ENCODE measurements at places on chromosomes 2 and 18.

DNA sequence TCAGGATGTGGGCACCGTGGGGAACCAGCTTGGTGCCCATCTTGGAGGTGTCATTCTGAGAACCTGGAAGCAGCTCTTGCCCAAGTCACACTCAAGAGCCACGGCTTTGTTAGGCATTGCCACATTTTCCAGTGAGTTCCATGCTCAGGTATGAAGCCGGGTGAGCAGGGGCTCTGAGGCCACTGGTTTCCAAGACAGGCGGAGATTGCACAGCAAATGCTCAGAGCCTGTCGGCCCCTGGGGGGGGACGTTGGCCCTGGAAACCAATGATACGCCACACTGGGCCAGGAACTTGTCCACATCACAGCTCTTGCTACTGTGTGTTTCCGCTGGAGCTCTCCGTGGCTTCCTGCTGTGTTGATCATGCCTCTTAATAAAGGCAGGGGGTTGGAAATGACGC lies 52.5 kb upstream of the SALL3 start:
- DNase-seq, result no peak

GRCh38 chr18:77062518-77063003 lies 70.0 kb downstream of the MBP start:
- DNase-seq, result no peak

DNA sequence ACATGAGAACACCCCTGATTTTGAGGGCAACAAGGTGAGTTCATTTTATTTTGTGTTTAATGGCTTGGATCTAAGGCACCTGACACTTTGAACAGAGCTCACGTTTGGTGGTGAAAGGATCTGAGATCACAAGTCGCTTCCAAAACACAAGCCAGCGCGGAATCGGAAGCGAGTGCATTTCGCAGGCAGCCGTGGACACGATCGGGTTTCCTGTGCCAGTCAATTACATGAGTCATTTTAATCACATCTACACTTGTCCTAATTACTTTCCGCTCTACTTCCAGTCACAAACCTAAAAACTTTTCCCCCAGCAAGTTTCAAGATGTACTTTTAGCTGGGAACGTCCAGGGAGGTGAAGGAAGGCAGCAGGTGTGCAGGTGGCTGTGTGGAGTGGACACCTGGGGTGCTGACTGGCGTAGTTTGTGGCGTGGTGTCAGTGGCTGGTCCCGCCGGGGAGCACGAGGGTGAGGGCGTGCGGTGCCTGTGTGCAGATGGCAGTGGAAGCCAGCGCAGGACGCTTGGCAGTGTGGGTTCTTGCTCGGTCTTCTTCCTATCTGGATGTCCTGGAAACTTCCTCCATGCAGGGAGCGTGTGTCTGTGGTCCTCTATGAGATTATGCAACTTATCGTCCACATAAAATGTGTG lies 75.6 kb downstream of the DCDC2C start:
- DNase-seq, result no peak

DNA sequence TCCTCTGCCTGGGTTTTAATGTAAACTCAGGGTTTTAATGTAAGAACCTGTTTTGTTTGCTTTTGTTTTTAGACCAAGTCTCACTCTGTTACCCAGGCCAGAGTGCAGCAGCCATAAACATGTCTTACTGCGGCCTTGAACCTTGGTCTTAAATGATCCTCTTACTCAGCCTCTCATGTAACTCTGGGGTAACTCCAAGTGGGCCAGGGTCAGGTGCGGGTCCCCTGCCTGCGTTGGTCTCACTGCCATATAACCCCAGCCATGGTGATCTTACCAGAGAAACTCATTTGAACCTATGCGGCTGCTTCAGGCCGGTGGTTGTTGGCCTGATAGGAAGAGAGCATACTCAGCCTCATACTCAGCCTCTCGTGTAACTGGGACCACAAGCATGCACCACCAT lies 89.3 kb downstream of the AGAP1 start:
- no peak for DNase-seq

DNA sequence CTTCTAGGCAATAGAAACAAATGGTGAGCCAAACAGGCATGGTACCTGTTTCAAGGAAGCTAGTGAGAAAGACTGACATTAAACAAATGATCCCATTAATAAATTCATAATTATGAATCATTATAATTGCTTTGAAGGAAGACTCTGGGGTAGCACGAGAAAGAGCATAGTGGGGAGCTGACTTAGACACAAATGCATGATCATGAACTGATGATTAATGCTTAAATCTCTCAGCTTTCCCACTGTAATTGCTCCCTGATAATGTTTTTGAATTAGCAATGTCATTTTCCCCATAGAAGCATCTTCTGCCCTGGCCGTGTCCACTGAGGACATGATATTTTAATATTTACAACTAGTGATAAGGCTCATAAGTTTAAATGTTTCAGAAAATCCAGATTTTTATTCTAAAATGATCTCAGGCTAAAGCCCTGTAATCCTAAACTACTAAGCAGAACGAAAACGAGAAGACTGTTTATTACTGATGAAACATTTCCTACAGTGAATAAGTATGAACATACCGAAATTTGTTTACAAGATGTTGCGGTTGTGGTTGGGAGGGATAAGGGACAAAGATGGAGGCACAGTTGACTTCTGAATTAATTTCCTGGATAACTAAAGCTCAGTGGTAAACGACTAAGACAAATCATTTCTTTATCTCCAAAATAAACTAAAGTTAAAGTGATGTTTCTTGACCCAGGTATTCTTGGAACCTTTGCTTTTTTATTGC lies 47.3 kb upstream of the TACR1 start:
- no peak for DNase-seq

DNA sequence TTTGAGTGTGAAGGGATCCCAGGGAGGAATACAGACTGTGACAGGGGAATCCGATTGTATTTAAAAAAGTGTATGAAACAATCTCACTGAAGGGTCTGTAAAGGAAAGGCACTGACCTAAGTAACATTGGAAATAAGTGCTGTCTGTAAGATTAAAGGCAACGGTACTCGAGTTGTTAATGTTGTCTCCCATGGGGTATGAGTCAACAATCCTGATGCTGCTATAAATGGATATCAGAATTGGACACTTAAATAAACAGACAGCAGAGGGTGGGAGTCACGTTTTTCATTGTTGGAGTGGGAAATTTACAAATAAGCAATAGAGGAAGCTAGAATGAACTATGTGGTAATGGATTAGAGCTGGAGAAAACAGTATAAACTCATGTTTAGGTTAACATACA lies 452.4 kb upstream of the RGPD4 start:
- no peak for DNase-seq

GRCh38 chr2:206084870-206085741 lies 868 bp downstream of the INO80D start:
- DNase-seq, result peak; percentile 50

GRCh38 chr2:59786684-59787083 lies 766.8 kb downstream of the BCL11A start:
- no peak for DNase-seq

GRCh38 chr2:158740621-158741020 lies 54.5 kb upstream of the DAPL1 start:
- DNase-seq, result no peak

GRCh38 chr18:63224630-63225029 lies 94.9 kb downstream of the BCL2 start:
- no peak for DNase-seq

- no peak for DNase-seq
Measured at GRCh38 chr2:95017071-95017501, 8.4 kb upstream of the MAL start.

GRCh38 chr2:173298536-173299097 lies 56.1 kb upstream of the CDCA7 start:
- DNase-seq, result no peak

GRCh38 chr2:124382067-124382618 lies 357.1 kb downstream of the CNTNAP5 start:
- DNase-seq, result no peak

- DNase-seq, result peak; percentile 15
Measured at GRCh38 chr18:5238371-5238976, 41.4 kb upstream of the AKAIN1 start.

GRCh38 chr2:12536976-12537375 lies 179.8 kb upstream of the TRIB2 start:
- DNase-seq, result no peak

GRCh38 chr2:158797963-158798700 lies 3.0 kb downstream of the DAPL1 start:
- DNase-seq, result no peak

GRCh38 chr2:216370961-216371712 lies 1.1 kb downstream of the MARCHF4 start:
- DNase-seq, result no peak

DNA sequence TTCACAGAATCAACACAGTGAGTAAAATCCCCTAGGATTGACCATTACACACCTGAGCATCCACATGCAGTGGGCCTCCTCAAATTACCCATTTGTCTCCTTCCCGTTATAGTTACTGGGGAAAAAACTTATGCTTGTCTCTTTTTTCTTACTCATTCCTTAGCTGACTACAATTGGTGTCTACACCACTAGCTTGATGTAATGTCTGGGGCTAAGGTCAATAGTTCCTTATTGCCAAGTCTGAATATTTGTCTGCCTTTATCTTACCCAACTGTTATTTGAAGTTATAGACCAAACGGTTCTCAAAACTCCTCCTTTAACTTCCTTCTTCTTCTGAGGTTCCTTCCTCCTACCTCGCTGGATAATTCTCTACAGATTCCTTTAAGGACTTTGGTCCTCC lies 41.9 kb upstream of the TMEM17 start:
- no peak for DNase-seq

- DNase-seq, result no peak
Measured at GRCh38 chr2:24721470-24721869, 71.7 kb downstream of the PTRHD1 start.

DNA sequence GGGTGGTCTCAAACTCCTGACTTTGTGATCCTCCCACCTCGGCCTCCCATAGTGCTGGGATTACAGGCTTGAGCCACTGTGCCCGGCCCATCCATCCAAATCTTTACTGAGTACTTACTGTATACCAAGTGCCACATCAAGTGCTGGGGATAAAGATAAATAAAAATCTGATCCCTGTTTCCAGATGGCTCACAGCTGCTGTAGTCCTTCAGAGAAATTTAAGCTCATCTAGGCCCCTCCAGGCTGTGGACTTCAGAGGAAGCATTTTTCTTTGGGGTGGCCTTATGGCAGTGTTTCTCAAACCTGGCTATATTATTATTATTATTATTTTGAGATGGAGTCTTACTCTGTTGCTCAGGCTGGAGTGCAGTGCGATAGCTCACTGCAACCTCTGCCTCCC lies 33.7 kb upstream of the GTF2A1L start:
- DNase-seq, result no peak

DNA sequence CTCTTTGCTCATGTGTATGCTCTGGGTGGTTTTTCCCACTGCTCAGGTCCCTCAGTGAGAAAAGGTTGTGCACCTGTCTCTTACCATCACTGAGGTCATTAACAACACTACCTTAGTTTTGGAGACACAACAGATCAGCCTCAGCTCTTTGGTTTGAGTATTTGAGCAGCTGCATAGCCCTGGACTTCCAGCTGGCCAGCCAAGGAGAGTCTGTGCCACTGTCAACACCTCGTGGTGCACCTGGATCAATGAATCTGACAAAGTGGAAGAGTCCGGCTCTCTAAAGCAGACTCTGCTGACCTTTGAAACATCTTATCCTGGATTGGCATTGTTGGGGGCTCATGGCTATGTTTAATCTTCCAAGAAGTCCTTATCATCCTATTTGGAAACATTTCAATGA lies 30.0 kb downstream of the SERPINB8 start:
- no peak for DNase-seq

DNA sequence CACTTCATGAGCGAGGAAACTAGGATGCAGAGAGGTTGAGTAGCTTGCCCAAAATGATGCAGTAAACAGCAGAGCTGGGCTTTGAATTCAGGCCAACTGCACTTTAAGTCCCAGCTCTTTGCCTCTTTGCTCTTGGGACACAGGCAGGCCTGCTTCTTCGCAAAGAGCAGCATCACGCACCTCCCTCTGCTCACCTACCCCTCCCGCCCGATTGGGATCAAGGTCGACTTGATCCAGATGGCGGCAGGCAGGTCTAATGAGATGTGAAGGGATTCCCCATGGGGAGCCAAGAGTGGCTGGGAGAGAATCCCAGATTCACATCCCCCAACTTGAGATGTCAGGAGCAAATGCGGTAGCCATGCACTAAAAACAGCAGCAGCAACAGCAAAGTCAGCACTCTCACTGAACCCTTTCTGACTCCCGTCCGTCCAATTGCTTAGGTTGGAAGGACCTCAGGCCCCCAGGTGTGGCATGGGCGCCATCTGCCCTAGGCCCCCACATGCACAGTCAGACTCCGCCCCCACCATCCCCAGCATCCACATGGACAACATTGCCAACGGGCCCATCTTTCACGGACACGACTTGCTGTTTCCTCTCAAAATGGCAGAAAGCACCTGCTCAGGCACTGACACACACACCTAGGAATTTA lies 84.3 kb upstream of the MAP4K4 start:
- DNase-seq, result no peak

DNA sequence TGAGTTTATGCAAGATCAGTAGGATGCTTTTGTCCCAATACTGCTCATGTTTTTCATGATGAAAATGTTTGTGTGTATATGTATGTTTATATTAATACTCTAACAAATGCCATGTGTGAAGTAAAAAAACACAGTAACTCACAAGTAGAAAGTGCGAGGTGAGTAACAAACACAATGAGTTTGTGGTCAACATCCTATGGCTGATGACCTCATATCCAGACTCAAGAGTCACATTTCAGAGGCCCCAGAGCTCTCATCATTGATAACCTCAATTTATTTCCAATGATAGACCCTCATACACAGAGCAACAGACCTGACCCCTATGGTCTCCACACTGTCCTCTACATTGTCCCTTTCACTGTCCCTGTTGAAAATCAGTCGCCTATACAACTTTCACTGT lies 34.5 kb downstream of the ZNF519 start:
- no peak for DNase-seq

DNA sequence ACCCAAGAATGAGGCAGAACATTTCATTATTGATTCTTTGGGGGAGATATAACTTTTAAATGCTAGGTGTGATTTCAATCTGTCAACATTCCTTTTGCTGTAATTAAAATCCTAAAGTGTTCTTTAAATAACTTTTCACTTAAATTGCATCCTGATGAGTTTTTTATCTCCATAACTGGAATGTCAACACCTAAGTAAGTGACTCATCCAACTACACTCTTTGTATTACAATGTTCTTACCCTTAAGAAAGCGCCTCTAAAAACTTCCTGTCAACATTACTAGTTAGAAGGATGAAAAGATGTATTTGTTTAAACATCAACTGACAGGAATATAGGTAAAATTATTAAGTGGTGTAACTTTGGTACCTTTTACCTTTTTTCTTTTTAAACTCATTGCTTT lies 1657.0 kb downstream of the LRP1B start:
- DNase-seq, result no peak

DNA sequence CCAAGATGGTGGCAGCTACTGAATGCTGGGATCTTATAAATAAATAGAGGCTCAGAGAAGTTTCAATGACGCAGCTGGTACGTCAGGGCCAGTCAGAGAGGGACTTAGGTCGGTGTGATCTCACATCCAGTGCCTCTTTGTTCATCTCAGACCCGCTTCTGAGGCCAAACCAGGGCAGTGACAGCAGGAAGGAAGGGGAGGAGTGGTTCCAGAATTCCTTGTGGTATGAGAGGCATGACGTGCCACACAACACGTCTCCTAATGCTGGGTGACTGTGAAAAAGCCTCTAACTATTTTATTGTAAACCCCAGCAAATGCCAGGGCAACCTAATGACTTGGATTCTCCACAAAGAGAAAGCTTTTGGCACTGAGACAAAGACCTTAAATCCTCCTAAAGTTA lies 423.3 kb downstream of the LPIN1 start:
- no peak for DNase-seq

GRCh38 chr2:19251554-19251953 lies 106.9 kb downstream of the OSR1 start:
- DNase-seq, result no peak

GRCh38 chr2:44269831-44270230 lies 5.4 kb upstream of the SLC3A1 start:
- DNase-seq, result no peak

- no peak for DNase-seq
Measured at GRCh38 chr18:59469463-59470180, 110.6 kb upstream of the LMAN1 start.
